ENCODE measurements at places on chromosomes 7 and 10. TPM values are rescaled to one million over a fixed set of nuclear protein-coding genes. Genes with fewer than 3 reads are reported as not detected.

CAMK2G gene
- 60.4 TPM for total RNA-seq

CYP3A4 gene
- not detected for total RNA-seq

AKR1C2 gene
- not detected for total RNA-seq

MARVELD1 gene
- total RNA-seq = 1.1 TPM

VWDE gene
- 3.5 TPM for total RNA-seq

IDE gene
- total RNA-seq = 29.0 TPM

GRCh38 chr10:14312014-14312413 lies 18.7 kb downstream of the FRMD4A start:
- H3K27me3 ChIP-seq = peaks cover 32% of the 10 kb centered on the region
- H3K27ac ChIP-seq = no peak overlapping the region
- no peaks in the 10 kb centered on the region for H3K36me3 ChIP-seq
- H3K4me3 ChIP-seq = no peak overlapping the region
- no peaks in the 10 kb centered on the region for H3K4me1 ChIP-seq

GRCh38 chr10:129207297-129207696 lies 259.7 kb upstream of the MGMT start:
- H3K27me3 ChIP-seq = no peaks in the 10 kb centered on the region
- no peak overlapping the region for H3K4me3 ChIP-seq
- no peak for DNase-seq

DNA sequence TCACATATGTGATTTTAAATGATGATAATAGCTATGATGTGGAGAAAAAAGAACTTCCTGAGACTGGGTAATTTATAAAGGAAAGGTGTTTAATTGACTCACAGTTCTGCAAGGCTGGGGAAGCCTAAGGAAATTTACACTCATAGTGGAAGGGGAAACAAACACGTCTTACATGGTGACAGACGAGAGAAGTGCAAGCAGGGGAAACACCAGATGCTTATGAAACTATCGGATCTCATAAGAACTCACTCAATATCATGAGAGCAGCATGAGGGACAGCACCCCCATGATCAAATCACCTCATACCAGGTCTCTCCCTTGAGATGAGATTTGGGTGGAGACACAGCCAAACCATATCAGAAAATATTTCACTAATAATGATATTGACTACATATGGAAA lies 4.1 kb upstream of the LIPN start:
- H3K4me1 ChIP-seq = peaks cover 2% of the 10 kb centered on the region
- no peaks in the 10 kb centered on the region for H3K36me3 ChIP-seq
- DNase-seq = no peak
- no peaks in the 10 kb centered on the region for H3K27me3 ChIP-seq
- no peak overlapping the region for H3K27ac ChIP-seq

DNA sequence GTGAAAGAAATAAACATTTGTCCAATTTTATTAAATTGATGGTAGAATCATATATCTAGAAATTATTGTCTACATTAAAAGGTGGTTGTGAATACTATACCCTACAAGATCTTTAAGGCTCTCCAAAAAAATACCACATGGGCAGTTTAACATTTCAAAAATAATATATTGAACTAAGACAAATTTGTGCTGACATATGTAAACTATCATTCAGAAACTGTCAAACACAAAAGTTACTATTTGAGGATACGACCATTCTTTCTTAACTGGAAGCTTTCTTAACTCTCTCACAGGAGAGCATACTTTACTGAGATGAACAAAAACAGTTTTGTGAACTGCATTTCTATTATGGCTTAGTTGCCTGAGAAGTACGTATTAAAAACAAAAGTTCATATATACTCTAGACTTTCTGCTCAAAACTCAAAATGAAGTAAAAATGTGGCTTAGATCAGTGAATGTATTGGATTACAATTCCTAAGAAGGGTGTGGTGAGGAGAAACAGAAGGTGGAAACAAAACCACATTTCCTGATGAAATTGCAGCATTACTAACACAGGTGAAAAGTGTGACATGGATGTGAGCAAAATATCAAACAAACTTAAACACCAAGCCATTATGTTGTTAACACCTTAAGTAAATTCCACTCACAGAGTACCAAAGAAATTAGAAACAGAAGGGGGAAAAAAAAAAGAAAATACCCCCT lies 138.5 kb downstream of the SEMA3A start:
- no peaks in the 10 kb centered on the region for H3K27me3 ChIP-seq
- no peak overlapping the region for H3K4me3 ChIP-seq
- H3K36me3 ChIP-seq = no peaks in the 10 kb centered on the region
- DNase-seq = no peak

DNA sequence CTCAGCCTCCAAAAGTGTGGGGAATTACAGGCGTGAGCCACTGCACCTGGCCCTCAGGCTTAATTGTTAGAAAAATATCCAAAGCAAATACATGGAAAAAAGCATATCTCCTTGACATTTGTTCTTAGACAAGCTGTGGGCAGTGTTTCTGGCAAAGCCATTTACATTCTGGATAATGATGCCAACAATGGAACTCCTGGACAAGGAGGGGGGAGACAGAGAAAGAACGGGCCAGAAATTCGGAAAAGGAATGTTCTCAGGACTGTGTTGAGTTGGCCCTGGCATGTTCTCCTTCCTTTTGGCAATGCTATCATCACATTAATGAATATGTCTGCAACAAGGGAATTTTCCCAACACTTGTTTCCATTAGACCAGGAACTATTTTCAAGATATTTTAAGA lies 88.7 kb downstream of the UBE2H start:
- peaks cover 14% of the 10 kb centered on the region for H3K36me3 ChIP-seq
- DNase-seq = no peak
- no peak overlapping the region for H3K27ac ChIP-seq
- no peaks in the 10 kb centered on the region for H3K27me3 ChIP-seq

DNA sequence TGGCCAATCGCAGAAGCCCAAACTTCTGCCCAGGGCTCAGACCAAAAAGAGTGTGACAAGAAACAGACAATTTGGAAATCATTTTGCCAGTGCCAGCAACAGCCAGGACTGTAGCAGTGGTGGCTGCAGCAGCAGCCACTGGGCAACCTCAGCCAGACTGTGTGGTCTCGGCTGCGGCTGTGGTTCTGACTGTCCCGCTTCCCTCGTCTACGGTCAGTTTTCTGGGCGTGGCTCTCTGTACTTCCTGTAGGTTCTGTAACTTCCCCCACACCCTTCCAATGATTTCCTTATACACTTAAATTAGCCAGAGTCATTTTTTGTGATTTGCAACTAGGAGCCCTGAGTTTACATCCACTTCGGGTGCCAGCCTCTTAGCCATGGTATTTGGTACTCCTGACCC lies 39.9 kb downstream of the CYTH3 start:
- peaks cover 63% of the 10 kb centered on the region for H3K4me1 ChIP-seq
- peak overlapping the region; percentile 7 for H3K27ac ChIP-seq
- DNase-seq = no peak
- H3K4me3 ChIP-seq = no peak overlapping the region
- H3K36me3 ChIP-seq = no peaks in the 10 kb centered on the region
- no peaks in the 10 kb centered on the region for H3K27me3 ChIP-seq

DNA sequence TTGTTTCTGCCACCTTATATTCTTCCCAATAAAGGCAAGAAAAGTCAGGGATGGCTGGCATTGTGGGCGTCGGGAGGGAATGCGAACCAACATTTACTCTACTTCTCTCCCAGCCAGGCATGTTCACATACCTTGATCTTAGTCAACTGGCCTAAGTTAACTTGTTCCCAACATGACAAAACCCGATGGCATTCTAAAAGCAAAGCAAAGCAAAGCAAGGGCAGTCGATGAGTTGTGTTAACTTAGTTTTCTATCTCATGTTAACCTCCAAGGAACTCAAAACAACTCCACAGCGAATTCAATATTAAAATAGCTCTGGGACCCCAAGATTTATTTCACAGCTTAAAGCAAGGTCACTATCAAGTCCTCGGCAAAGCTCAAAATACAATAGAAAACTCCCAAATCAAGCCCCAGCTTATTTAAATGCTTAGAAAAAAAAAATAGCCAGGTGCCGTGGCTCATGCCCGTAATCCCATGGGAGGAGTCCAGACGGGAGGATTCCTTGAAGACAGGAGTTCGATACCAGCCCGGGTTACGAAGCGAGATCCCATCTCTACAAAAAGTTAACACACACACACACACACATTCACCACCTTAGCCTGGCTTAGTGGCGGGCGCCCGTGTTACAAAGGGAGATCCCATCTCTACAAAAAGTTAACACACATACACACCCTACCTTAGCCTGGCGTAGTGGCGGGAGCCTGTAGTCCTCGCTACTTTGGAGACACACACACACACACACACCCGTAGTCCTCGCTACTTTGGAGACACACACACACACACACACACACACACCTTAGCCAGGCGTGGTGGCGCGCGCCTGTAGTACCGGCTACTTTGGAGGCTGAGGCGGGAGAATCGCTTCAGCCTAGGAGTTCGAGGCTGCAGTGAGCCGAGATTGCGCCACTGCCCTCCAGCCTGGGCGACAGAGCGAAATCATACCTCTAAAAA lies 901 bp upstream of the CCNY start:
- no peaks in the 10 kb centered on the region for H3K27me3 ChIP-seq
- peaks cover 17% of the 10 kb centered on the region for H3K36me3 ChIP-seq
- peak overlapping the region; percentile 95 for H3K27ac ChIP-seq
- peak overlapping the region; percentile 87 for H3K4me3 ChIP-seq
- no peak for DNase-seq
- peaks cover 72% of the 10 kb centered on the region for H3K4me1 ChIP-seq

GRCh38 chr7:29884399-29885272 lies 78.3 kb downstream of the WIPF3 start:
- peaks cover 6% of the 10 kb centered on the region for H3K4me1 ChIP-seq
- H3K36me3 ChIP-seq = no peaks in the 10 kb centered on the region
- no peak overlapping the region for H3K27ac ChIP-seq
- DNase-seq = no peak
- H3K4me3 ChIP-seq = peak overlapping the region; percentile 62

DNA sequence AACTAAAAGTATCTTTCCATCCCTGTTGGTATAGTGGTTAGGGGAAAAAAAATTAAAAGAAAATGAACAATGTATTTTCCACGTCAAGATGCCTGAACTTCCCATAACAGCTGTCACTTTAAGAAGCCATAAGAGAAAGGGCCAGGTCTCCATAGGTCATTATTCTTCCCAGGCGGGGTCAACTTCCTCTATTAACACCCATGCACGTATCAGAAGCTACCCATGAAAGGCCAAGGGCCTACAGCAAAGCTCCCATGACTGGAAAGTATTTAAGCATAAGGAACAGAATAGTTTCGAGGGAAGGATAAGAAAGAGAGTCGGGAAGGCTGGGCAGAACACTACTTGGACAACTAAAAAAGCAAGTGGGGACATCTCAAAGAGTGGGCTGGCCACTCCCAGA lies 40.1 kb downstream of the RBM28 start:
- H3K36me3 ChIP-seq = peaks cover 58% of the 10 kb centered on the region
- H3K4me1 ChIP-seq = no peaks in the 10 kb centered on the region
- H3K4me3 ChIP-seq = no peak overlapping the region
- DNase-seq = no peak
- H3K27me3 ChIP-seq = no peaks in the 10 kb centered on the region

DNA sequence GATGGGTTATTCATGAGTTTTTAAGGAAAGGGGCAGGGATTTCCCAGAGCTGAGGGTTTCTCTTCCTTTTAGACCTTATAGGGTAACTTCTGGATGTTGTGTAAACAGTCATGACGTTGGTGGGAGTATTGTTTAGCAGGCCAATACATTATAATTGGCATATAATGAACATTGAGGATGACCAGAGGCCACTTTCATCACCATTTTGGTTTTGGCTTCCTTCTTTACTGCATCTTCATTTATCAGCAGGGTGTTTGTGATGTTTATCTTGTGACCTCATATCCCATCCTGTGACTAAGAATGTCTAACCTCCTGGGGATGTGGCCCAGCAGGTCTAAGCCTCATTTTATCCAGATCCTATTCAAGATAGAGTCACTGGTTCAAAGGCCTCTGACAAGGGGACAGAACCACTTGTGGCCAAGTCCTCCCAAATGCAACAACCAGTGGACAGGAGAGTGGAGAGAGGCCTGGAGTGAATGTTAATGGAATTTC lies 77.3 kb upstream of the RPA3 start:
- no peak for DNase-seq
- H3K4me1 ChIP-seq = no peaks in the 10 kb centered on the region
- H3K36me3 ChIP-seq = peaks cover 57% of the 10 kb centered on the region
- H3K4me3 ChIP-seq = no peak overlapping the region
- no peaks in the 10 kb centered on the region for H3K27me3 ChIP-seq
- H3K27ac ChIP-seq = no peak overlapping the region

- H3K27ac ChIP-seq = no peak overlapping the region
- DNase-seq = no peak
- H3K27me3 ChIP-seq = peaks cover 39% of the 10 kb centered on the region
- H3K36me3 ChIP-seq = peaks cover 2% of the 10 kb centered on the region
- no peak overlapping the region for H3K4me3 ChIP-seq
Measured at GRCh38 chr7:149685455-149685854, 87.9 kb downstream of the ZNF467 start.

GRCh38 chr7:22712999-22713398 lies 14.0 kb upstream of the IL6 start:
- H3K27me3 ChIP-seq = no peaks in the 10 kb centered on the region
- peaks cover 1% of the 10 kb centered on the region for H3K4me1 ChIP-seq
- no peak overlapping the region for H3K4me3 ChIP-seq
- no peak overlapping the region for H3K27ac ChIP-seq
- DNase-seq = no peak
- H3K36me3 ChIP-seq = no peaks in the 10 kb centered on the region

DNA sequence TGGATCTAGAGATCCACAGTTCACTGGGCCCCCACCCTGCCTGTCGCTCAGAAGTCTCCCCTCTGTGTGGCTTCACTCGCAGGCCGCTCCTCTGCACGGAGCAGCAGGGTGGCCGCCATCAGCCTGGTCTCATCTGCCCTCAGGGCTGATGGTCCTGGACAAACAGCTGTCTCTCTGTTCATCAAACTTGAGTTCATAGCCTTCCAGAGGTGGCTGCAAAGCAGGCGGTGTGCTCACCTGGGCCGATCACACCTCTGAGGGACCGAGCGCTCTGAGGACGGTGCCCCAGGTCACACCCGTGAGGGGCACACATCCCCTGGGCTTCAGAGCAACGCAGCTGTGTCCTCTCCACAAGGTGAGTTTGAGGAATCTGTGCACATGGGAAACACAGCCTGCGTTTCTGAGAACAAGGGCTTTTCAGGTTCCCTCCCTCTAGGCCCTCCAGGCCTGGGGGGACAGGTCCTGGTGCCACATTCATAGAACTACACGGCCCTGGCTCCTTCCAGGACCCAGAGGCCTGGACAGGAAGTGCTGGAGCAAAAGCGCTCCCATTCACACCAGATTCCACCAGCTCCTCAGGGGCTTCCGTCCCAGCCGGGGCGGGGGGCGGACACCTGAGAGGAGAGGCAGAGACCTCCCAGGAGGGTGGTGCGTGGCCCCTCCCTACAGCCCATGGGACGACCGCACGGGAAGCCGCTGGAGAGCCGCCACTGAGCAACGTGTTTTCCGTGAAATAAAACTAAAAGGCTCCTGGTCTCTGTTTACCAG lies 31.2 kb upstream of the FAM20C start:
- H3K4me1 ChIP-seq = no peaks in the 10 kb centered on the region
- no peak for DNase-seq
- no peaks in the 10 kb centered on the region for H3K36me3 ChIP-seq
- no peaks in the 10 kb centered on the region for H3K27me3 ChIP-seq

GRCh38 chr10:72658696-72659400 lies 33.0 kb upstream of the MICU1 start:
- H3K27me3 ChIP-seq = peaks cover 2% of the 10 kb centered on the region
- no peak overlapping the region for H3K4me3 ChIP-seq
- H3K4me1 ChIP-seq = no peaks in the 10 kb centered on the region
- no peaks in the 10 kb centered on the region for H3K36me3 ChIP-seq

GRCh38 chr7:140247559-140247958 lies 70.8 kb upstream of the KDM7A start:
- no peak overlapping the region for H3K27ac ChIP-seq
- H3K27me3 ChIP-seq = no peaks in the 10 kb centered on the region
- no peak overlapping the region for H3K4me3 ChIP-seq
- H3K4me1 ChIP-seq = peaks cover 16% of the 10 kb centered on the region
- no peaks in the 10 kb centered on the region for H3K36me3 ChIP-seq
- DNase-seq = no peak

- H3K27ac ChIP-seq = no peak overlapping the region
- H3K27me3 ChIP-seq = no peaks in the 10 kb centered on the region
- no peak for DNase-seq
- H3K4me3 ChIP-seq = no peak overlapping the region
Measured at GRCh38 chr7:50189371-50189770, 96.3 kb upstream of the ZPBP start.
